ENCODE measurements at places on chromosomes 5 and 9. TPM values are rescaled to one million over a fixed set of nuclear protein-coding genes. Genes with fewer than 3 reads are reported as not detected.

GRCh38 chr9:121556580-121556979 lies 56.9 kb upstream of the GGTA1 start:
- DNase-seq: peak; percentile 46

FGF10 gene
- polyA plus RNA-seq: not detected

DNA sequence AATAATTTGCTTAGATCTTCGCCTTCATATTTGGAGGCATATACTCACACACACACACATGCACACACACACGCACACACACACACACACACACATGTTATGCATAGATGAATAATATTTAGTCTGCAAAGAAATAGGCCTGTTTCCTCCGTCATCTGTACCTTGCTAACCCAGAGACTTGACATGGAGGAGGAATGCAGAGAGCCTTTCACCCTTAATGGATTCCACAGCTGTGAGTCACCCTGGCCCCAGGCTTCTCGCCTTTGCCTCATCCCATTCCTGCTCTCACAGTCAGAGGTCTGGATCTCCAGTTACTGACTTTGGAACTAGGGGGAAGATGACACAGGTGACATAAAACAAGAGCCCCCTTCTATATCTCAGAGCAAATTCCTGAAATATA lies 29.7 kb downstream of the ZNF462 start:
- DNase-seq: no peak

DNA sequence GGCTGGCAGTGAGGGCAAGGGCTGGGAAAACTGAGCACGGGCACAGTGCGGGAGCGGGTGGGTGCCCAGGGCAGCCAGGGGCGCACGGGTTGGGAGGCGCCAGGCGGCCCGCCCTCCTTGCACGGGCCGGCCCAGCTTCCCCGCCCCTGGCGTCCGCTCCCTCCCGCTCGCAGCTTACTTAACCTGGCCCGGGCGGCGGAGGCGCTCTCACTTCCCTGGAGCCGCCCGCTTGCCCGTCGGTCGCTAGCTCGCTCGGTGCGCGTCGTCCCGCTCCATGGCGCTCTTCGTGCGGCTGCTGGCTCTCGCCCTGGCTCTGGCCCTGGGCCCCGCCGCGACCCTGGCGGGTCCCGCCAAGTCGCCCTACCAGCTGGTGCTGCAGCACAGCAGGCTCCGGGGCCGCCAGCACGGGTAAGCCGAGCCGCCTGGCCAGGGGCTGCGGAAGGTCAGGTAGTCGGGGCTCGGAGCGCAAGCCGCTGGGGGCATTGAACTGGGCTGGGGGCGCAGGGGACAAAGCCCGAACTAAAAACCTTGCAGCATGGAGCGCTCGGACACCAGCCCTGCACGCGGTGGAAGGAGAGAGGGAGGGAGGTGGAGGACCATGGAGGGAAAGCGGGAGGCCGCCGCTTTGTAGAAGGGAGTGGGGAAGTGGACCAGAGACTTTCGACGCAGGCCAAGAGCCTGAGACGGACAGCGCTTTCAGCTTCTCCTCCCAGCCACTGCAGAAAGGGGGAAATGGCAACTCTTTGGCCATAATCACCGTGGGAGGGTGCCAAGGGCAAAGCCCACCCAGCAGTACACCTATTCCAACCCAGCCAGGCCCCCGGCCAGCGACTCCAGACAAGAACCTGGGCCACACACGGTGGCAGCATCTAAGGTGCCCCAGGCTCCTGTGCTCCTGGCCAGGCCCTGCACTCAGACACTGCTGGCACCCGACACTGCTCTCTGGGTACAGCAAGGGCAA lies at the start of gene TGFBI:
TGFBI (plus strand) TSS at position 207 of the 961 bp plus-strand sequence; CDS start at position 275, 68 bp downstream.
- peak; percentile 63 for DNase-seq

- DNase-seq: peak; percentile 60
These were observed 12.3 kb downstream of the CCNH start for GRCh38 chr5:87400305-87400899.

- no peak for DNase-seq
These were observed 213.1 kb upstream of the GAS1 start for GRCh38 chr9:87160148-87161102.

- no peak for DNase-seq
These were observed 149.7 kb upstream of the ADAMTS16 start for GRCh38 chr5:4990462-4990861.

GRCh38 chr5:12557012-12557411 lies 652.8 kb upstream of the CTNND2 start:
- DNase-seq: no peak

CLTB gene
- 87.6 TPM for polyA plus RNA-seq

- peak; percentile 63 for DNase-seq
These were observed 84.7 kb downstream of the PARP8 start for GRCh38 chr5:50751064-50751657.

DNA sequence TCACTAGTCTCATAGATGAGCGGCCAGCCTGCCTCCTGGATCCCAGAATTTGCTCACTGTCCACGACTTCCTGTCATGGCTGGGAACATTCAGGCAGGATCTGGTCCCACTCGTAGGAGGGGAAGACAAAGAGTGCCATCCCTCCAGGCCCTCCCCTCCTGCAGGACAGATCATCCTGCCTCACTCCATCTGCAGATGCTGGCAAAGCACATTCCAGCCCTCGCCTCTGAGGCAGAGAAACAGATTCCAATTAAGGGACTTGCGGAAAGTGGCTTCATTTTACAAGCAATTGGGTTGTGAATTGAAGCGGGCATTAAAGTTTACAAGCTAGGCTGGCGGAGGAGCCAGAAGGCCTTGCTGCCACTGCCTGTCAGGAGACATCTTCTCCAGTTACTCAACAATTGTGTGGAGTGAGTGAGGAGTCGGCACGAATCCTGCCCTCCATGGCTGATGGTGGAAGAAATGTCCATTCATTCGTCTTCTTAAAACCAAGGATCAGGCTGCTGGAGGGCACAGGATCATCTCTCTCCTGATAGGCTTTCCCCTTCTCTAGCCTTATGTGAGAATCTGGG lies 41.8 kb upstream of the KCNMB1 start:
- no peak for DNase-seq

- DNase-seq: no peak
These were observed 14.9 kb upstream of the TCOF1 start for GRCh38 chr5:150342583-150342982.

- DNase-seq: no peak
These were observed 179.0 kb upstream of the CDH9 start for GRCh38 chr5:27217155-27217956.

- DNase-seq: no peak
These were observed 75.1 kb upstream of the STXBP1 start for GRCh38 chr9:127537014-127537413.

- peak; percentile 37 for DNase-seq
These were observed 9.1 kb upstream of the DNAJC25 start for GRCh38 chr9:111621895-111622480.
